Spleen (tissue), 13 donors: ENCODE measurements at places on chromosomes 12 and 14. TPM values are rescaled to one million over a fixed set of nuclear protein-coding genes. Genes with fewer than 3 reads are reported as not detected.
A peak's percentile ranks its signal among the peaks of the same experiment; 100 is the strongest.

The HPD gene
- 2.3 TPM for total RNA-seq

The LBHD2 gene
- total RNA-seq, result not detected

DNA sequence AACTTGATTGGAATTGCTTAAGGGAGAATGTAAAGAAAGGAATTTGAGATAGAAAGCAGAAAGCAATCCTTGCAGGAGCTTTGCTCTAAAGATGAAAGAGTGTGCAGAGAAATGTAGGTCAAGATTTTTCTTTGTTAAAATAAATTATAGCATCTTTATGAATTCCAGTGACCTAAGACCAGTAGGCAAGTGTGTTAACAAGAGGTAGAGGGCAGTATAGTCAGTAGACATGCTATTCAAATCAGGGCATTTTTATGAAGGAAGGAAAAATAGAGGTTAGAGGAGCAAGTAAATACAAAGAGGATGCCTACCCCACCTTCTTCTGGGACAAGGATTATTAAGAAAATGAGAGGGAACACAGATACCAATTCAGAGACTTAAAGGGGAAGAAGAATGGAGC, 148.5 kb downstream of the PLCZ1 start:
- DNase-seq, result no peak

GRCh38 chr12:109064143-109064542, 11.8 kb downstream of the USP30 start:
- DNase-seq, result no peak

- DNase-seq, result no peak
Observed at GRCh38 chr14:30445011-30445793, 113.8 kb upstream of the G2E3 start.

DNA sequence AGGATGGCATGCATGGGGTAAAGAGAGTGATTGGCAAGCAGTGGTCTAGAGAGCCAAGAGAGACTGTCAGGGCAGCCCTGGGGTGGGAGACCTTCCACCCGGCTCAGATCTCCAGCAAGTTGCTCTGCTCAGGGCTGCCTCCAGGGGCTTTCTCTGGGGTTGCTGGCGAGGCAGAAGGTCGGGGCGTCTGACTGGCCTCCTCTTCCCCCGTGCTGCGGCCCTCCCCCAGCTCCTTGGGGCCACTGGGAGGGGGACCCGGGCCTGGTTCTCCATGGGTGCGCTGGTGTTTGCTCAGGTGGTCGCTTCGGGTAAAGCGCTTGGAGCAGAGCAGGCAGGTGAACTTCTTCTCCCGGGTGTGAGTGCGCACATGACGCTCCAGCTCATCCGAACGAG, 6.6 kb upstream of the AAAS start:
- no peak for DNase-seq

- no peak for DNase-seq
Observed at GRCh38 chr12:115791331-115791730, 486.2 kb downstream of the MED13L start.

- DNase-seq, result no peak
Observed at GRCh38 chr12:22532317-22532716, 12.0 kb downstream of the C2CD5 start.

GRCh38 chr12:51941011-51941581, 10.4 kb upstream of the ACVR1B start:
- no peak for DNase-seq

DNA sequence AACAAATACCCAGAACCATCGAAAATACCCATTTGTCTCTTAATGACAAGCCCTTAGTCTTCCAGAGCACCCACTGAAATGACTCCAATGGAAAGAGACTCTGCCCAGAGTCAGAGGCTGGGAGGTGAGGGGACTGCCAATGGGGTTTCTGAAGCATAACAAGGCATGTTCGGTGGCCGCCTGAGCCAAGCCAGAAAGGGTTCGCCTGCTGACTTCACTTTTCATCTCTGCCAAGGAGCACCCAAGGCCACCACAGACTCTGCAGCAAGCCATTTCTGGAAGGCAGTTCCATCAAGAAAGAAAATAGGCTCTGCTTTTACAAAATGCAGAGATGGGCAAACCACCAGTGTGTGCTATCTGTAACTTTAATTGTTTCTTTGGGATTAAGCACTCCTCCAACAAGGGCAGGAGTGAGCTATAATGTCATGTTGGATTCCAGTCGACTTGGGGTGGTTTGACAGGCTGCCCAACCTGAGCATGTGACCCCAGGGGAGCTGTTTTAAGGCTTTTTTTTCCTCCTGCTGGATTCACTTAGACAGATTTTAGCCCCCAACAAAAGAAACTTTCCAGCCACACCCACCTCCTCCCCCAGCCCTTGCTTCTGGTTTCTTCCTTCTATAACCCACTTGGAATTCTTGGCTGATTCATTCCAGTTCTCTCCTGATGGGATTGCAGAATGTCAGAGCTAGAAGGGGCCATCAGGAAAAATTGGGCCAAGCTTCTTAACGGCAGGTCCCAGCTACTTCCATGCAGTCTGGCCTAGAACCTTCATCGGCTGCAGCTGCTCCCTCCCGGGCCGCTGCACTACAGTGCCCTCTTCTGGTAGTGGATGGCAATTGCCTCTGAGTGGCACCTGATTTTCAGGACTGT, 24.1 kb downstream of the CKAP4 start:
- peak; percentile 90 for DNase-seq
